Stimulated activated naive B cell treated with anti-CD40 and anti-IgM and Interleukin-4, amounts not matched to agents 10 μg/mL and 1 μg/mL and 100 μg/mL, for 72 hours (primary cell): ENCODE measurements at places on chromosomes 11 and 22.
A peak's percentile ranks its signal among the peaks of the same experiment; 100 is the strongest.

GRCh38 chr22:28801845-28802594 is 1.7 kb upstream of the XBP1 start:
- peak overlapping the region; percentile 96 for H3K27ac ChIP-seq
- H3K4me3 ChIP-seq: peak overlapping the region; percentile 88
- no peaks in the 10 kb centered on the region for H3K27me3 ChIP-seq
- H3K4me1 ChIP-seq: peaks cover 33% of the 10 kb centered on the region
- DNase-seq: peak; percentile 18

DNA sequence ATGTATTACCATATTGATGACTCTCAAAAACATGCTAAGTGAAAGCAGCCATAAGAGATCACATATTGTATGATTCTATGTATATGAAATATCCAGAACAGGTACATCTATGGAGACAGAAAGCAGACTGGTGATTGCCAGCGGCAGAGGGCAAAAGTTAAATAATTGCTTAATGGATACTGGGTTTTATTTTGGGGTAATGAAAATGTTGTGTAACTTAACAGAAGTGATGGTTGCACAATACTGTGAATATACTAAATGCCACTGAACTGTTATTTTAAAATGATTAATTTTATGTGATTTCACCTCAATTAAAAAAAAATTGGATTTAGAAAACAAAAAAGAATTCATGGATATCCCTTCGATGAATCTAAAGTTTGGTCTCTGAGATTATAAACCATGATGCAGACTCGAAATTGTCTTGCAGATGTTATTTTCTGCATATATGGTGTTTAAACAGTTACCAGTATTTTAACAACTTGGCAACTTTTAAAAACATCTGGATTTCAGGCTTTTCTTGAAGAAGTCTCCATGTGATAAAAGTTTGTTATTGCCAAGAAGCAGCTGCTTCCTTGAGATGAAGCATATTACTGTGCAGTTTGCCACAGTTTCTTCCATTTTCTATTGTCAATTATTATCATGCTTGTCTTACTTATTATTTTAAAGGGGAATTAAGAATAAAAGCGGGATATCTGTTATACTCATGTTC is 38.1 kb downstream of the LARGE2 start:
- H3K36me3 ChIP-seq: peaks cover 29% of the 10 kb centered on the region
- H3K27ac ChIP-seq: no peak overlapping the region
- peaks cover 8% of the 10 kb centered on the region for H3K4me1 ChIP-seq
- DNase-seq: no peak

GRCh38 chr22:32951076-32951806 is 106.9 kb downstream of the SYN3 start:
- no peak overlapping the region for H3K4me3 ChIP-seq
- DNase-seq: no peak
- peaks cover 7% of the 10 kb centered on the region for H3K4me1 ChIP-seq
- H3K27ac ChIP-seq: no peak overlapping the region
- peaks cover 4% of the 10 kb centered on the region for H3K27me3 ChIP-seq

DNA sequence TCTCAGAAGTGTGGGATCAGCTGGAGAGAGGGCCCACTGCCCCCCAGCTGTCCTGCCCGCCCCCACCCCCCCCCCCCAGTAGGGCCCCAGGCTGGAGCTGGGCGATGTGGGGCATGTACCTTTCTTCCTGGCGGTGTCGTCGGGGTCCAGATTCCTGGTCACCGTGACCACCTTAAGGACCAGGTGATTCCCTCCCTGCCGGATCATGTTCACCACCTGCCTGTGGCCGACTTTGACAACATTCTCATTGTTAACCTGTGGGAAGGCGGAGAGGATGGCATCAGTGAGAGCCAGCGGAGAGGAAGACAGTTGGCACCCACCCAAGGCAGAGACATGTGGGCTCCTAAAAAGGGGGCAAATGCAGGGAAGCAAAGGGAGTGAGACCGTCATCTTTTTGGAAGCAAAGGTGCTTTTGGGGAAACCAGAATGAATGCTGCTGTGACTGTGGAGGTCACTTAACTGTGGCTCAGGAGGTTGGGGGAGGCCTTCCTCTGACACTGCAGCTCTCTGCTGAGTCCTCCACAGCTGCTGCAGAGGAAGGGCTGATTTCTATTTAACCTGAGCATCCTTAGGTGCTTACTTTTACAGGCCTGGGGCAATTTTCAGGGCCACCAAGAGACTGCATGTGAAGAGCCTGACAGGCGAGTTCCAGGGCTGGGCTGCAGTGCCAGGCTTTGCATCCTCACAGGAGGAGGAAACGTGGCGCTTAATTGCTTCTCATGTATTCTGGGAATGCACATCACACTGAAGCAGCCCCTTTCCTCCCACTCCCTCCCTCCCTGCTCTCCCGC is 104.5 kb downstream of the CTTN start:
- H3K4me1 ChIP-seq: no peaks in the 10 kb centered on the region
- no peaks in the 10 kb centered on the region for H3K36me3 ChIP-seq
- no peak overlapping the region for H3K27ac ChIP-seq
- no peak for DNase-seq
- no peak overlapping the region for H3K4me3 ChIP-seq

DNA sequence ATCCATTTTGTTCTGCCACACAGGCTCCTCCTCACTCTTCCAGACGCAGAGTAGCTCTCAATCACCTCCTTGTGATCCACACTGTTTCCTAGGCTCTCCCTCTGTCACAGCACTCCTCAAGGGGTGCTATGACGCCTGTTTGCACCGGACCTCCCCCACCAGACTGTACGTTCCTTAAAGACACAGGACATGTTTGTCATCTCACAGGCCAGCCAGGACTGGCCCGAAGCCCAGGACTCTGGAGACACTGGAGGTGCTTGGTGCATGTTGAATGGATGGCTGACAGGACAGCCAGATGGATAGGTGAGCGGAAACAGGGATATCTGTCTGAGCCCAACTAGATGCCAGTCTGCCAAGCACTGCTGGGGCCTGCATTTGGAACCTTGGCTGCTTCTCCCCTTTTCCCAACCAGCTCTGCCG is 13.6 kb downstream of the PLA2G6 start:
- H3K27me3 ChIP-seq: no peaks in the 10 kb centered on the region
- peaks cover 30% of the 10 kb centered on the region for H3K4me1 ChIP-seq
- H3K36me3 ChIP-seq: peaks cover 44% of the 10 kb centered on the region
- no peak overlapping the region for H3K4me3 ChIP-seq
- DNase-seq: no peak

GRCh38 chr22:18031695-18032454 is 7.5 kb upstream of the MICAL3 start:
- no peaks in the 10 kb centered on the region for H3K4me1 ChIP-seq
- H3K27ac ChIP-seq: no peak overlapping the region
- H3K27me3 ChIP-seq: no peaks in the 10 kb centered on the region
- no peak overlapping the region for H3K4me3 ChIP-seq

GRCh38 chr22:41092847-41093411 is 537 bp downstream of the EP300 start:
- H3K36me3 ChIP-seq: peaks cover 37% of the 10 kb centered on the region
- peak overlapping the region; percentile 92 for H3K27ac ChIP-seq
- no peaks in the 10 kb centered on the region for H3K27me3 ChIP-seq
- no peak for DNase-seq
